ENCODE measurements at places on chromosomes 5 and 9. TPM values are rescaled to one million over a fixed set of nuclear protein-coding genes. Genes with fewer than 3 reads are reported as not detected.
A peak's percentile ranks its signal among the peaks of the same experiment; 100 is the strongest.

DNA sequence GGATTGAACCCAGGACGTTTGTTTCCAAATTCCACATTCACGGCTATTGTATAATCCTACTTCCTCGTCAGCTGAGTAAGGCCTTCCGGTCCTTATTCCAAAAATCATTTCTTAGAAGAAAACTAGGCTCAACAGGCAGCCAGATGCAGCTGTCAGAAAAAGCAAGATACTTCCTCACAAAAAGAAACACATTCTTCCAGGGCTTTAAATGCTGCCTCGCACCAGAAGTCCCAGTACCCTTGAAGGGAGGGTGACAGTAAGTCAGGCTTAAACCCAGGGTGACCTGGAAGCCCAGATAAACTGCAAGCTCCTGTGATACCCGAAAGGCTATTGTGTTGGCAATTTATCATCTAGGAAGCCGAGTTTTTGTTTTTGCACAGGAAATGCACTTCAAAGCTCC, 414.0 kb downstream of the NFIB start:
- H3K36me3 ChIP-seq = no peaks in the 10 kb centered on the region
- no peaks in the 10 kb centered on the region for H3K27me3 ChIP-seq
- H3K27ac ChIP-seq = peak overlapping the region; percentile 98
- H3K4me1 ChIP-seq = peaks cover 54% of the 10 kb centered on the region
- H3K4me3 ChIP-seq = no peak overlapping the region
- peak; percentile 65 for DNase-seq

DNA sequence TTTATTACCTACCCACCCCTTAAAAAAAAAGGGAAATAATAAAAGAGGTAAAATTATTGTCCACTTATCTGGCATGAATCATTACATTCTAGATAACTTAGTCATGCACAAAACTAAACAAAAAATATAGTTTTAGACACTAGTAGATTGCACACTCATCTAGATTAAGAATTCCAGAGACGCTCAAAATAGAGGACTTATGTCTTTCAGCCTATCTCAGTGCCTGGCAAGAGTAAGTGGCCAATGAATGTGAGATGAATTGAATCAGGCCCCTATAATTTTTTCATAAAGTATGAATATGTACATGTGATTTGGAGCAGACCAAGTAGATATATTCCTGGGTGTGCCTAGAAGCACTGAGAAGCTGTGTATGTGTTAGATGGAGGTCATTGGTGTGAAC, 2.0 kb upstream of the RXFP3 start:
- H3K27me3 ChIP-seq = peaks cover 22% of the 10 kb centered on the region
- no peak overlapping the region for H3K27ac ChIP-seq
- no peak for DNase-seq
- H3K36me3 ChIP-seq = no peaks in the 10 kb centered on the region

GRCh38 chr5:97489010-97489840, 306.2 kb upstream of the RIOK2 start:
- H3K36me3 ChIP-seq = no peaks in the 10 kb centered on the region
- no peak for DNase-seq
- no peak overlapping the region for H3K4me3 ChIP-seq
- H3K27ac ChIP-seq = no peak overlapping the region

DNA sequence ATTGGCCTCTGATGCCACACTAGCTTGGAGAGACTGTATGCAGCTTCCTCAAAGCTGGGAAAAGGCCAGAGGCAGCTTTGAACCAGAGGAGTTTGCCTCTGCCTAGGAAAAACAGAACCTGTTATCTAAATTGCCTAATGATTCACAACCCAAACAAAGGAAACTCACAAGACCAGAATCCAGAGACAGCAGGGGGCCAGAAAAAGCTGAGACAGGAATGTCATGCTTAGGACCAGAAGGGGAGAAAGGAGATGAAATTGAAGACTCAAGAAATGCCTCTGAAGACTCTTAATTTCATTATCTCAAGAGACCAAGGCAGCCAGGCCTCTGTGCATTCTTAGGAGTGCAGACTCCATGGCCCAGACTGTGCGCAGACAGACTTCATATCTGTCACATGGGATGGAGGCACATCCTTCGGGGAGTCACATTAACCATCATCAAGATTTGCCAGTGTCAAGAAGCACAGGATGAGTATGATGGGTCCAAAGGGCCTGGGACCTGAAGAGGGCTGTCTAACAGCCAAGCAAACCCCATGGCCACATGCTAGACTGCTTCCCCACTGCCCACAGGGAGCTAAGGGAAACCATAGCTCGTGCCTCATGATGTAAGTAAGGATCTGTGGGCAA, 57.3 kb downstream of the ARSB start:
- peak; percentile 5 for DNase-seq
- H3K36me3 ChIP-seq = peaks cover 5% of the 10 kb centered on the region
- no peaks in the 10 kb centered on the region for H3K27me3 ChIP-seq

DNA sequence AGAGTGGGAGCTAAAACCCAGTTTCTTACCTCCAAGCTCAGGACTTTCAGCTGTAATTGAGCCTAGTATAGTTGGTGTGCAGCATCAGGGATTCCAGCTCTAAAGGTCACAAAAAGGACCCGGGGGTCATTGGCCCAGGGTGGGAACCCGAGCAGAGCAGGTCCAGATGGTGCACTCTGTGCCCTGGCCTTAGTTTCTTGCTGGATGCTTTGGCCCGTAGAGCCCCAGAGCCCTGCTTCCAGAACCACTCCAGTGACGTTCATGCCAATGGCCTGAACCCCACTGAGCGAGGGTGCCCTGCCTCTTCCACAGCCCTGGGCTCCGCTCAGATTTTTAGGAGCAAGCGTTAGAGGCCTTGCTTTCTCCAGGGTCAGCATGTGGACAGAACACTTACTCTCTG, 8.2 kb downstream of the SLC22A5 start:
- no peaks in the 10 kb centered on the region for H3K27me3 ChIP-seq
- peaks cover 59% of the 10 kb centered on the region for H3K4me1 ChIP-seq
- H3K36me3 ChIP-seq = peaks cover 65% of the 10 kb centered on the region
- peak overlapping the region; percentile 58 for H3K27ac ChIP-seq

GRCh38 chr5:58759745-58760144, 176.9 kb downstream of the RAB3C start:
- peaks cover 24% of the 10 kb centered on the region for H3K27me3 ChIP-seq
- no peak overlapping the region for H3K27ac ChIP-seq
- no peak for DNase-seq

- no peak for DNase-seq
- peaks cover 7% of the 10 kb centered on the region for H3K36me3 ChIP-seq
- H3K4me1 ChIP-seq = peaks cover 14% of the 10 kb centered on the region
- no peaks in the 10 kb centered on the region for H3K27me3 ChIP-seq
- H3K4me3 ChIP-seq = no peak overlapping the region
These were observed 2071.4 kb downstream of the MAT2B start for GRCh38 chr5:165576678-165577275.

- H3K36me3 ChIP-seq = no peaks in the 10 kb centered on the region
- H3K4me3 ChIP-seq = no peak overlapping the region
- DNase-seq = no peak
- no peaks in the 10 kb centered on the region for H3K27me3 ChIP-seq
- H3K4me1 ChIP-seq = no peaks in the 10 kb centered on the region
These were observed 14.0 kb upstream of the PWWP2A start for GRCh38 chr5:160133071-160133917.

GRCh38 chr9:121326130-121326838, 43.8 kb downstream of the STOM start:
- H3K36me3 ChIP-seq = peaks cover 51% of the 10 kb centered on the region
- no peak overlapping the region for H3K4me3 ChIP-seq
- DNase-seq = peak; percentile 58
- peak overlapping the region; percentile 49 for H3K27ac ChIP-seq

DNA sequence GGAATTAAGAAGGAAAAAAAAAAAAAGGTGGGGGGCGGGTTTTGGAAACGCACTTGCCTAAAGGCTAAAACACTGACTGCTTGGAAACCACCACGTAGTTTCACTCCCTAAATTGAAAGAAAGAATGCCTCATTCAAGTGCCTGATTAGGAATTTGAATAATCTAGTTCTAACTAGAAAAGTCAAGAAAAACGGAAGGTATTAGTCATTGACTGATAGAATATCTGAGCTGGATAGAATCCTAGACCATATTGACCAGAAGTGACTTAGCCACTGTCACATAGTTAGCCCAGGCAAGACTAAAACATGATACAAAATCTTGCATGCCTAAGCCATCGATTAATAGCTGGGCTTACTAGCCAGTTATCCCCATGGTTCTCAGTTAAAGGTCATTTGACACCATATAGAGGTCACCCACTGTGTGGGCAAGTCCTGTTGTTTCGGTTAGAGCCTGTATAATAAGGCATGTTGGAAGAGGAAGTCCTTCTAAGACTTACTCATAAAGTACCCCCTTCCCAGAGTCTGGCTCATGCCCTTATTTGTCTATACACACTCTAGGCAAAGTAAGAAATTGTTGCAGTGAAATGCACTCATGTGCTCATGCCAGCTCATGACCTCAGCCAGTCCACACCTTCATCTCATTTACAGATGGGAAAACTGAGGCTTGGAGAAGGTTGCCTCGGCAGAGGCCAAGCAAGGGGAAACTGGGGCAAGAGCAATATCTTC, 40.2 kb downstream of the SH3RF2 start:
- no peaks in the 10 kb centered on the region for H3K36me3 ChIP-seq
- no peak overlapping the region for H3K4me3 ChIP-seq
- peaks cover 53% of the 10 kb centered on the region for H3K4me1 ChIP-seq
- no peaks in the 10 kb centered on the region for H3K27me3 ChIP-seq

- DNase-seq = no peak
- H3K4me3 ChIP-seq = peak overlapping the region; percentile 67
- peaks cover 44% of the 10 kb centered on the region for H3K27me3 ChIP-seq
- H3K4me1 ChIP-seq = no peaks in the 10 kb centered on the region
- H3K27ac ChIP-seq = no peak overlapping the region
- no peaks in the 10 kb centered on the region for H3K36me3 ChIP-seq
These were observed 322.2 kb downstream of the CEMIP2 start for GRCh38 chr9:71446106-71446472.

DNA sequence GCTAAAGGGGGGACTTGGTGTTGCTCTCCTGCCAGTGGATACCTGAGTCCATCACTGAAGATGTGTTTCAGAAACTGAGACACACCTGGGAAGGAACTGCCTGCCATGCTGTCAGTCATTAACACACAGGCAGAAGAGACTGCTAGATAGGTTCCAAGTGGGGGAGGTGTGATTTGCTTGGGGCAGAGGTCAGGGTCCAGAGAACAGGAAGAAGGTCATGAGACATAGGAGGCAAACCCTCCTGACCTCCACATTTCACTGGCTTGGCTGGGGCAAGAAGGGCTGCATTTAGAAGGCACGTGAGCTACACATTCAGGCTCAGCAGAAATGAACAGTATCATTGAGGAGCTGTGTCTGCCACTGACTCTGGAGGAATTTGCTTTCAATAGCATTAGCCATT, 215.8 kb downstream of the HSPA4 start:
- peaks cover 15% of the 10 kb centered on the region for H3K27me3 ChIP-seq
- H3K4me3 ChIP-seq = no peak overlapping the region
- H3K36me3 ChIP-seq = no peaks in the 10 kb centered on the region
- no peaks in the 10 kb centered on the region for H3K4me1 ChIP-seq

DNA sequence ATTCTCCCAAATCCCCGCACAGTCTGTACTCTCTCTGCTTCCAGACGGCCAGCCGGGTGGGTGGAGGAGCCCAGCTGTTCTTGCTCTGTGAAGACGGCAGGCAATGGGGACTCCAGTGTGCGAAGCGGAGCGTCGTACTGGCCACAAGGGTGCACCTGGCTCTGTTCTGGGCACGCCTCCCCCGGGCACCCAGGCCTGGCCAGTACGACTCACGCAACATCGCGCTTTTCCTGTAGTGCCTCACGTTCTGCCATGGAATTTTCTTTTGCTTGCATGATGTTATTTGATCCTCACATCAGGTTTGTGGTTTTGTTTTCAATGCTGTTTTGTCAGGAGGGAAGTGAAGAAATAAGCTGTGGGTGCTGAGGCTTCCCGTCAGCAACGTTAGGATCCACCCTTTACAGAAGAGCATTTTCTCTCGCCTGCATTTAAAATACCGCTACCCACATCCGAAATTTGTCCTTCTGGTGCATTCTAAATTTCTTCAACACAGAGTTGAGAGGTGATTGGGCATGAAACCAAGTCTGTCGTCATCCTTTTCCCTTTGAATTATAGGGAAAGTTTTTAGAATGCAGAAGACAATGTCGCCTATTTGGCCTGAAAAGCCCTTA, 311.7 kb downstream of the TRIM36 start:
- H3K4me1 ChIP-seq = no peaks in the 10 kb centered on the region
- H3K36me3 ChIP-seq = peaks cover 6% of the 10 kb centered on the region
- H3K27me3 ChIP-seq = no peaks in the 10 kb centered on the region
- no peak overlapping the region for H3K4me3 ChIP-seq

GRCh38 chr5:152819891-152820290, 414.8 kb upstream of the NMUR2 start:
- no peaks in the 10 kb centered on the region for H3K36me3 ChIP-seq
- H3K27me3 ChIP-seq = no peaks in the 10 kb centered on the region
- H3K27ac ChIP-seq = no peak overlapping the region
- DNase-seq = no peak
- no peaks in the 10 kb centered on the region for H3K4me1 ChIP-seq

DNA sequence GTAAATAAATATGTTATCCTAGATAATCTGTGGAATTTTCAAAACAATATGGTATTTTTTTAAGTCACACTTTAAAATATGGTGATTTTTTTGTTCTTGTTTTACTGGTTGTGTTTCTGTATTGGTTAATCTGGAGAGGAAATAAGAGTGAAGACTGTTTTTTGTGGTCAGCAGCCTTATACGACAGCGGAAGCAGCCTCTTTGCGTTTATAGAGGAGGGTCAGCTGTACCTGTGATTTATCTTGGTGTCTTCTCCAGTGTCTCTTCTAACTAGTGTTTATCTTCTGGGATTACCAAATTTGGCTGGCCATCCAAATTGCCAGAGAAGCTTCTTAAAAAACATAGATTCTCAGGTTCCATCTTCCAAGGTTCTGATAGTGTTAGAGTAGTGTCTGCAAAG, 58.7 kb downstream of the ICE1 start:
- no peak for DNase-seq
- H3K36me3 ChIP-seq = peaks cover 27% of the 10 kb centered on the region
- peaks cover 4% of the 10 kb centered on the region for H3K4me1 ChIP-seq
- H3K27ac ChIP-seq = no peak overlapping the region
- H3K4me3 ChIP-seq = no peak overlapping the region
- no peaks in the 10 kb centered on the region for H3K27me3 ChIP-seq

ATP10B gene
- total RNA-seq = not detected

ADCY2 gene
- not detected for total RNA-seq

RLN2 gene
- total RNA-seq = not detected

TAS2R1 gene
- not detected for total RNA-seq

HACD4 gene
- not detected for total RNA-seq

CARD9 gene
- total RNA-seq = 0.69 TPM

KCNV2 gene
- total RNA-seq = not detected

CMYA5 gene
- total RNA-seq = 0.61 TPM

GCNT1 gene
- total RNA-seq = 12.4 TPM

PAEP gene
- total RNA-seq = not detected
